Activated CD4-positive, alpha-beta T cell treated with anti-CD3 and anti-CD28 coated beads, Interleukin-2, amount 10 ng/mL, durations not matched to agents 7 days and 5 days (primary cell): ENCODE measurements at places on chromosomes 2 and 18.

- no peak for DNase-seq
- no peak overlapping the region for H3K4me3 ChIP-seq
- no peak overlapping the region for H3K27ac ChIP-seq
- H3K36me3 ChIP-seq, result no peaks in the 10 kb centered on the region
Measured at GRCh38 chr18:76345901-76346300, 149.1 kb downstream of the ZNF516 start.

DNA sequence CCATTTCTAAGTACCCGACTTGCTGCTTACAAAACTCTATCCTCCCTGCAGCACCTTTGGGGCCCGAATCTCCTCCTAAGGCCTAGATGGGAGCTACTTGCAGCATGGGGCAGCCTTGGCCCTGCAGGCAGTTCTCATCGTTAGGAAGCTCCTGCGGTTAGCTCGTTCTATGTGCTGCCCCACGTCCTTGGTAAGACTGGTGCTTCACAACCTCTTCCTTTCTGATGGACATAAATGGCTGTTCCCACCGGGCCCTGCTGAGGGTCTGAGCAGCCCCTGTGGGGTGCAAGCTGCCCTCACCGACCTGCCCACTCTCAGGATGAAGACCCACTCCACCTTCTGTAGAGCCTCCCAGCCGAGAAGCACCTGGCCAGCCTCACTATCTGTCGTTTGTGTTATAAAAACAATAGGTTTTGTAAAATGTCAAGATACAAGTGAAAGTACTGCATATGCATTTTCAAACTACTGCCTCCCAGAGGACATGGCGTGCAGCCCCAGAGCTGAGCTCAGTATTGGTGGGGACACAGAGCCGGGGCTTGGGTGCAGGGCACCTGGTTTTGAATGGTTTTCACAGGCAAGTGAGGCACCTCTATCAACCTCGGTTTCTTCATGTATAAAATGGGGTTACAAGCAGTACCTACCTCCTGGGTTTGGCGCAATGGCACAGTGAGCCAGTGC lies 19.4 kb downstream of the OTOF start:
- no peaks in the 10 kb centered on the region for H3K4me1 ChIP-seq
- no peak overlapping the region for H3K4me3 ChIP-seq
- no peak for DNase-seq
- H3K27me3 ChIP-seq, result no peaks in the 10 kb centered on the region
- H3K36me3 ChIP-seq, result no peaks in the 10 kb centered on the region

DNA sequence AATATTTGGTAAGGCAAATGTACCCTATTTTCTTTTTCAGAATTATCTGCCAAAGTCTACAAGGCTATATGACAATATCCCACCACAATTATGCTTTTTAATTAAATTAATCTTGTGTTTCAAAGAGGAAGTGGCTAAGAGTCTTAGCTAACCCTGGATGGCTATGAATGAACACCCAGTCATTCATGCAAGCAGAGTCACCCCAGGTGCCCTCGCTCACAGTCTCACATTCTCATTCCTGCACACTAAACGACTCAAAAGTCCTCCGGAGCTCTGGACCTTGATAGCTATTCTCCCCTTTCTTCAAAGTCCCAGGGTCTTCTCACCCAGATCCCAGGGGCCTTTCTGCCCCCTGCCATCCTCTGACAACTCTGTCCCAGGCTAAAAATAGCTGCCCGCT lies 42.1 kb upstream of the MRPL19 start:
- no peak overlapping the region for H3K27ac ChIP-seq
- H3K36me3 ChIP-seq, result no peaks in the 10 kb centered on the region
- no peak for DNase-seq
- no peak overlapping the region for H3K4me3 ChIP-seq

DNA sequence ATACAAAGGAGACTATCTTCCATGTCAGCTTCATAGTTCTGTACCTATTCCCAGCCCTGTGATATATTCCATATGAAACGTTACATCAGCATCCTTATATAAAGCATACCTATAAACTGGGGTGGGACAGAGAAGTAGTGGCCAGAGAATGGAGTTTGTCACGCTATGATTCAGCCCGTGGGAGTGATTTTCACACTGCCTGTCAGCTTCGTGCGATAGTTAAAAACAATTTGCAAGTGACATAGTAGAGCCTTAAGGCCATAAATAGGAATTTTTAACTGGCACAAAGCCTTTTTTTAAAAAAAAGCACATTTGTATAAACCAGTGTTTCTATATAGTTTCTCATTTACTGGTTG lies 30.2 kb downstream of the PKP4 start:
- no peak for DNase-seq
- no peaks in the 10 kb centered on the region for H3K36me3 ChIP-seq
- no peaks in the 10 kb centered on the region for H3K4me1 ChIP-seq
- H3K27me3 ChIP-seq, result no peaks in the 10 kb centered on the region
- no peak overlapping the region for H3K27ac ChIP-seq

DNA sequence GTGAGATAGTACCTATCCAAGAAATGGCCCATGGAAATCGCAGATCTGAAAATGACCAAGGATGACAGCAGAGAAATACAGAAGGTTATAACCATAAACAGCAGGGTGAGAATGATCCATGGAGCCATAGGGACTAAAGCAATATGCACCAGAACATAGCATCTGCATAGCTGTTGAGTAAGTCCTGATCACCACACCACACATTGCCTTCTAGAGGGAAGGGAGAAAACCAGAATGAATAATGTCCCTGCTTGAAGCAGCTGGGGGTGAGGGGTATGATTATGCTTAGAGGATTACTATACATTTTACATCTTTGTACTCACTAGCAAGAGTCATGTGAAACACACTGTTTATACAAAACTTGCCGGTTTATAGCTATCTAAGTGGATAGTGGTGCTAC lies 350.4 kb downstream of the MBD2 start:
- no peaks in the 10 kb centered on the region for H3K27me3 ChIP-seq
- no peak overlapping the region for H3K4me3 ChIP-seq
- H3K27ac ChIP-seq, result no peak overlapping the region
- no peaks in the 10 kb centered on the region for H3K4me1 ChIP-seq

GRCh38 chr2:71930049-71930681 lies 217.5 kb downstream of the CYP26B1 start:
- H3K36me3 ChIP-seq, result no peaks in the 10 kb centered on the region
- DNase-seq, result no peak
- H3K4me1 ChIP-seq, result no peaks in the 10 kb centered on the region

DNA sequence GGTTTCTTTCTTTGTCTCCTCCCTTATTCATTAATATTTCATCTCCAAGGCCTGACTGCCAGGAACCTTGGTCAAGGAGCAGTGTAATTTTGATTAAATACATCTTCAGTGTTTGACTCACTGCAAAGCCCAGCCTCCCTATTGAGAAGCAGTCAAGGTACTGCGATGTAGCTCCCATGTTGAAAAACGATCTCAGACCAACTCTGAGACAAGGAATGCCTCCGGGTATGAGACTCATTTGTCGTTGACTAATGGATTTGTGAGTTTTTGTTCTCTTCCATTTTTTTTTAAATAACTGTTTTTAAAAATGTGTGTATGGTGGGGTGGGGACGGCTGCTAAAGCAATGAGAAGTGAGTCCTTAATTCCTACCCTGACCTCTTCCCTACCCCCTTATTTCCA lies 361.6 kb downstream of the SOX11 start:
- no peaks in the 10 kb centered on the region for H3K27me3 ChIP-seq
- H3K27ac ChIP-seq, result no peak overlapping the region

- DNase-seq, result no peak
- no peak overlapping the region for H3K27ac ChIP-seq
- H3K4me3 ChIP-seq, result no peak overlapping the region
- H3K27me3 ChIP-seq, result no peaks in the 10 kb centered on the region
- no peaks in the 10 kb centered on the region for H3K36me3 ChIP-seq
Measured at GRCh38 chr2:215098875-215099274, 39.6 kb downstream of the ABCA12 start.

GRCh38 chr2:60496956-60497355 lies 56.5 kb downstream of the BCL11A start:
- no peak overlapping the region for H3K4me3 ChIP-seq
- H3K27me3 ChIP-seq, result peaks cover 3% of the 10 kb centered on the region
- no peaks in the 10 kb centered on the region for H3K36me3 ChIP-seq
- no peak overlapping the region for H3K27ac ChIP-seq
- H3K4me1 ChIP-seq, result peaks cover 15% of the 10 kb centered on the region

DNA sequence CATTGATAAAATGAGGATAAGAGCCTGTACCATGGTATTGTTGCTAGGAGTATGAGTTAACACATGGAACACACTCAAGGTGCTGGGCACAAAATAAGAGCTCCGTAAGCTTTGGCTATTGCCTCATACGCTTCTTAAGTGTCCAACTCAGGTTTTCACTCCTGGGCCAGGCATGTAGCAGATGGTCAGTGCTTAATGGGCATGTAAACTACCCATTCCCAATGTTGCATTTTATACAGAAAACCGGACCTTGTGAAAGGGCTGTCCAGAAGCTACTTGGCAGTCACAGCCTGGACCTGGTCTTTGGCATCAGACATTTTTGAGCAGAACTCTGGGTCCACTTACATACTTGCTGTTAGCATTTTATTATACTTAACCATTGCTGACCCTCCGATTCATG lies 26.9 kb downstream of the MGAT5 start:
- H3K4me1 ChIP-seq, result peaks cover 45% of the 10 kb centered on the region
- no peak for DNase-seq
- H3K27ac ChIP-seq, result no peak overlapping the region
- no peaks in the 10 kb centered on the region for H3K27me3 ChIP-seq

GRCh38 chr2:236208019-236208926 lies 40.1 kb upstream of the GBX2 start:
- H3K4me3 ChIP-seq, result no peak overlapping the region
- no peak overlapping the region for H3K27ac ChIP-seq
- DNase-seq, result no peak
- H3K27me3 ChIP-seq, result no peaks in the 10 kb centered on the region
- H3K4me1 ChIP-seq, result no peaks in the 10 kb centered on the region
- H3K36me3 ChIP-seq, result no peaks in the 10 kb centered on the region

DNA sequence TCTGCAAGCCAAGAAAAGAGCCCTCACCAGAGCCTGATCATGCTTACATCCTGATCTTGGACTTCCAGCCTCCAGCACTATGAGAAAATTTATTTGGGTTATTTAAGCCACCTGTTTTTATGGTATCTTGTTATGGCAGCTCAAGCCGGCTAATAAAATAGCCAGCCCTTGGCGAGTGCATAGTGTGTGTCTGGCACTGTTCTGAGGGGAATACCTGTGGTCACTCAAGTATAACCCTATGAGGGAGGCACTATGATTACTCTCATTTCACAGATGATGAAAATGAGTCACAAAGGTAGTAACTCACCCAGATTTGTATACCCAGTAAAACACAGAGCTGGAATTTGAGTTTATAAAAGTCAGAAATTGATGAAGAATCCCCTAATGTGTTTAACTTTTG lies 556.9 kb upstream of the SETBP1 start:
- H3K27me3 ChIP-seq, result no peaks in the 10 kb centered on the region
- H3K36me3 ChIP-seq, result no peaks in the 10 kb centered on the region
- no peak for DNase-seq
- H3K27ac ChIP-seq, result no peak overlapping the region
- no peaks in the 10 kb centered on the region for H3K4me1 ChIP-seq

DNA sequence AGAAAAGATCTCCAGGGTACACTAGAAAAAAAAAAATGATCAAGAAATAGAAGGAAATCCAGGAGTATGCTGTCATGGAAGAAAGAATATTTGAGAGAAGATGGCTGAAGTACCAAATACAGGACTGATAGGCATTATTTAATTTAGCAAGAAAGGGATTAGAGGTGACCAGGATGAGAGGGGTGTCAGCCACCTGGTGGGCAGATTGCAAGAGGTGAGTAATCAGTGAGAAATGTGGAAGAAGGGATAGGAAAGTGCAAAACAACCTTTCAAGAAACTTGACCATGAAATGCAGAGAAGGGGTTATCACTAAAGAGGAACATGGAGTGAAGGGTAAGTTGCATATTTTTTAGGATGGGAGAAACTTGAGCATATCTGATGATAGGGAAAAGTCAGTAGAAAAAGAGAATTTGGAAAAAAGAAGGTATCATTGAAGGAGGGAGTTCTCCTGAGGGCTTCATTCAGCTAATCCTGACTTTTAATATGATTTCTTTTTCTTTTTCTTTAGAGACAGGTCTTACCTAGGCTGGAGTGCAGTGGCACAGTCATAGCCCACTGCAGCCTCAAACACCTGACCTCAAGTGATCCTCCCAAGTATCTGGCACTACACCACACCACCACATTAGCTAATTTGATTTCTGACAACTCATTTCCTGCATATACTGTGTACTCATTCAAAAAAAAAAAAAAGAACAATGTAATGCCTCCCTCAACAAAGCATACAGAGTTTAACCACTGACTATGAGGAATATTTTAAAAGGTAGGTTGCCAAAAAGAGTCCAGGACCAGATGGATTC lies 101.3 kb downstream of the LRP2 start:
- no peaks in the 10 kb centered on the region for H3K4me1 ChIP-seq
- no peak for DNase-seq
- no peaks in the 10 kb centered on the region for H3K36me3 ChIP-seq
